Stimulated activated CD4-positive, alpha-beta T cell treated with anti-CD3 and anti-CD28 coated beads, TNF-alpha, amount 100 ng/mL, for 1 hour (primary cell): ENCODE measurements at places on chromosomes 3 and 15.

DNA sequence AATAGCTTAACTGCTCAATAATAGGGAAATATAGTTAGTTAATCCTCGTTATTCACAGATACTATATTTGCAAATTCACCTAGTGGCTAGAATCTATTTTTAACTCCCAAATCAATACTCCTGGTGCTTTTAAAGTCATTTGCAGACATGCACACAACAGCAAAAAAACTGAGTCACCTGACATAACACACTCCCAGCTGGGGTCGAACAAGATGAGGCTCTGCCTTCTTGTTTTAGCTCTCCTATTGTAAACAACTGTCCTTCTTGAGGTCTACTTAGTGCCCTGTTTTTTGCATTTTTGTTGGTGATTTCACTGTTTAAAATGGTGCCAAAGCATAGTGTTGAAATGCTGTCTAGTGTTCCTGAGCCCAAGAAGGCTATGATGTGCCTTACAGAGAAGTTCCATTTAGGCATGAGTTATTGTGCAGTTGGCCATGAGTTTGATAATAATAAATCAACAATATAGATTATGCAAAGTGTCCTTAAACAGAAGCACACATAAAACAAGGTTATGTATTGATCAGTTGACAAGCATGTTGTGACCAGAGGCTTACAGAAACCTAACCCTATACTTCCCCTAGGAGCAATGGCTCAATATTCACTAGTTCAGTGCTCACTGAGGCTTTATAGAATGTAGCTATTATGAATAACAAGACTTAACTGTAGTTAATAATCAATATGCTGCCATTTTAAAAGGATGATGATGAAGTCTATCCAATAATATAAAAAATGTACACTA lies 18.6 kb downstream of the MAP3K13 start:
- DNase-seq = no peak

- no peak for DNase-seq
Measured at GRCh38 chr3:171156401-171157010, 130.0 kb upstream of the SLC2A2 start.

DNA sequence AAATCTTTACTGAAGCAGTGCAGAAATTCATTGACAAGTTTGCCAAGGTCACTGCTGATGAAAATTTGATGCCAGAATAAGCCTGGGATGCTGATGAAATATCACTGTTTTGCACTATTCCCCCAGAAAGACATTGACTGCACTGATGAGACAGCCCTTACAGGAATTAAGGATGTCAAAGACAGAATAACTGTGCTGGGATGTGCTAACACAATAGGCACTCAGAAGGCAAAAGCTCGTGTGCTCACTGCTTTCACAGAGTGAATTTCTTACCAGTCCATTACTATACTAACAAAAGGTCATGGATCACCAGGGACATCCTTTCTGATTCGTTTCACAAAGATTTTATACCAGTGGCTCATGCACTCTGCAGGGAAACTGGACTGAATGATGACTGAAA lies 69.4 kb downstream of the MCF2L2 start:
- no peak for DNase-seq

DNA sequence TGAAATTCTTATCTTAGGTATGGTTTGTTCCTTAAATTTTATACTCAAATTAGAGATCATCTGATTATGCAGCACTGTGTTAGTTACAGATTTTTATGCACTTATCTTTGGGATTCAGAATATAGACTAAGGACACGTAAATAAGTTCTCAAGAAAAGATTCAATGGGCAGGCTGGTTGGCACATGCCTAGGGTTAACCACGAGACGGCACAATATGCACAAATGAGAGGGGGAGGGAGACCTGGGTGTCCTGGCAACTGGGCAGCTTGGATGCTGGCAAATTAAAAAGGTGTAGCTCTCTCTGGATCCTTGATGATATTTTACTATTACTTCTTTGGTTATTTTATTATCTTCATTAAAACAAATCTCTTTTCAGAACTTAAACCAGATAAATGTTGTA lies 672 bp downstream of the AADAC start:
- DNase-seq = no peak

DNA sequence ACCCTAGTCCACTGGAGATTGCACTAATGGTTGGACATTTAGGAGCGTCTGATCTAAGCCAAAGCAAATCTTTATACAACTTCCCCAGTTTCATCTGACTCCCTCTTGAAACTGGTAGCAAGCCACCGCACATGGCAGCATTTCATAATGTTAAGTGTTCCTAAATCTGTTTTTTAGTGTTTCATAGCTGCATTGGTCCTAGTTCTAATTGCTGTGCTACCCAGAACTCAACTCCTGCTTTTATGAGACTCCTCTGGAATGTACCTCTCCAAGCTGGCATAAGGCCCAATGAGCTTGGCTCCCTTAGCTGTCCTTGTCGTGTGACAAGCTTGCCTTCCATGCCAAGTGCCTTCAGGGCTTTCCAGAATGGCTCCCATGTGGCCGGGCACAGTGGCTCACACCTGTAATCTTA lies 65.3 kb upstream of the FLNB start:
- no peak for DNase-seq

GRCh38 chr15:100318880-100319279 lies 22.9 kb downstream of the ADAMTS17 start:
- DNase-seq = no peak

GRCh38 chr3:184237807-184238206 lies 8.4 kb downstream of the VWA5B2 start:
- no peak for DNase-seq

DNA sequence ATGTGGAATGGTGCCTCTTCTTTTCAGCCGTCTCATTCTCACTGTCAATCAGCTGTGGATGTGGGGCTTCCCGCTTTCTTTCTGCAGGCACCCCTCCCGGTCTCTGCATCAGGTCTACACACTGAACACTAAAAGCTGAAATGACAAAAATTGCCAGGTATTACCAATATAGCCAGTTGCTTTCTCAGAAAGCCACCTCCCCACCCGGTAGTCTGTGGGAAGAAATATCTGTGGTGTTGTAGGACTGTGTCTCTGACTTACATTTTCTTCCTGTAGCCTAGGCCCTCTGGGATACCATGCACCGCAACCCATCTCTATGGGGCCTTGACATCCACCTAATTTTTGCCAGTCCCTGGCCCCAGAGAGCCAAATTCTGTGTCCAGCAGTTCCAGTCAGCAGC lies 19.2 kb upstream of the EPHB1 start:
- no peak for DNase-seq

GRCh38 chr15:70583006-70583405 lies 180.4 kb downstream of the UACA start:
- DNase-seq = no peak

DNA sequence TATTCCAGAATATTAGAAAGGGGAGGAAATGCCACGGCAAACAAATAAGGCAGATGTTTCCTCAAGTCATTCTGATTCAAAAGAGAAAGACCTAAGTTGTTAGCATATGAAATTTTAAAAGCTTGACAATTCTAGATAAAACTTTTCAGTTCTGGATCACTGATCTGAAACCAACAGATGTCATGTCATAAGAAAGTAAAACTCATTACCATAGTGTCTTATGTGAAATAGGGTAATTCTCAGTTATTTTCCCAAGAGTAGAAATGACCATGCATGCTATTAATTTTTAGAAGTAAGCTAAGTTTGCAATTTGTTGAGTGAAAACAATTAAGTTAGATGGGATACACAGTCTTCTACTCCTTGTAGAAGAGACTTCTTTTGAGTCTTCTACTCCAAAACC lies 630.3 kb downstream of the NAALADL2 start:
- DNase-seq = no peak

GRCh38 chr3:169879013-169879557 lies 9.3 kb upstream of the LRRC31 start:
- no peak for DNase-seq

GRCh38 chr15:48866141-48866563 lies 11.8 kb upstream of the EID1 start:
- no peak for DNase-seq

GRCh38 chr3:13927295-13927694 lies 47.4 kb upstream of the WNT7A start:
- no peak for DNase-seq

GRCh38 chr15:79868554-79868953 lies 28.3 kb downstream of the MTHFS start:
- DNase-seq = no peak

DNA sequence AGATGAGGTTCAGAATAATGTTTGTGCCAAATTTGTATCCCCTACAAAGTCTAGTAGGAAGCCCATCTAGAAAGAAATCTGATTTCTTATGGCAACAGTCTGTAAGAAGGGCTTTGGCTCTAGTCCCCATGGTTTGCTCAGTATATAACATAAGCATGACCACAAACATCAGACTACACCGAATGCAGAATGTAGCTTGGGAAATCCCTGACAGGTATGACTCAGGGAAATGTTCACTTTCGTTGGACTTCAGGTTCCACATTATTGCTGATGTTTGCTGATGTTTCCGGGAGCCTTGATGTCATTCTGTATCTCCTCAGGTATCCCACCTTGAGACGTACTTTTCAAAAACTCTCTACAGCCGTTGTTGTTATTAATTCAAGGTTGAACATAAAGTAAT lies 304.4 kb upstream of the TGFBR2 start:
- no peak for DNase-seq

DNA sequence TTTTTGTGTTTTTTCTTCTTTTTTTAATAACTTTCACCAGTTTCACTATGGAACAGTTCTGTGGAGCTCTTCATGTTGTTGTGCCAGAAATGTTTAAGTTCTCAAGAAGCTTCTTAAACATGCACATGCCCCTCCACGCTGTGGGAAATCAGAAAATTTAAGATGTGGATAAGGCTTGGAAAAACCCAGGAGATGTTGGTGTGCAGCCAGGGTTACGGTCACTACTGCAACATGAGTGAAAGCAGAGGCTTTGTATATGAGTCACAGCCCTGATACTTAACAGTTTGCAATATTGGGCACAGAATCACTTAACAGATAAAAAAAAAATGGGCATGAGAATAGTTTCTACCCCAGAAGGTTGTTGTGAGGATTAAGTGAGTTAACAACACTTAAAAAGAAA lies 399.9 kb downstream of the LRTM1 start:
- no peak for DNase-seq

GRCh38 chr3:78917536-78917935 lies 850.3 kb downstream of the ROBO1 start:
- DNase-seq = no peak

DNA sequence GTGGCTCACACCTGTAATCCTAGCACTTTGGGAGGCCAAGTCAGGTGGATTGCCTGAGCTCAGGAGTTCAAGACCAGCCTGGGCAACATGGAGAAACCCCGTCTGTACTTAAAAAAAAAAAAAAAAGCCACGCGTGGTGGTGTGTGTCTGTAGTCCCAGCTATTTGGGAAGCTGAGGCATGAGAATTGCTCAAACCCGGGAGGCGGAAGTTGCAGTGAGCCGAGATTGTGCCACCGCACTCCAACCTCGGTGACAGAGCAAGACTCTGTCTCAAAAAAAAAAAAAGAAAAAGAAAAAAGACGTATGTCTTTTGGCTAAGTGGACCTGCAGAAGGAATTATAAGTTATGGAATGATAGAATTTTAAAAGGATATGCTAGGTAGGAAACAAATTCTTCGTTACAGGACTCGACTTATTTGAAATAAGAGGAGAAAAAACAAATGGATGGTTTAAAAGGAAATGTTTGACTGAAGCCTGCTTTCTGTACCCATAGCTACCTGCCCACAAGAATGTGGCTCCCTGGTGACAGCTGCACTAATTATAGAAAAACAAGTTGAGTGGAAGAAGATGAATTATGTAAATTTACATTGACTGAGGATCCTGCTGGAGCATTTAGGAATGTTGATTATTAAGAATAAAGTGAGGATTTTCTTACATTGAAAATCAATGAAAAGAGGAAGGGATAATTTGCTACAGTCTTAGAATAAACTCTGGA lies 36.0 kb upstream of the SKIL start:
- no peak for DNase-seq

- no peak for DNase-seq
Measured at GRCh38 chr3:152737021-152737908, 97.7 kb upstream of the P2RY1 start.

DNA sequence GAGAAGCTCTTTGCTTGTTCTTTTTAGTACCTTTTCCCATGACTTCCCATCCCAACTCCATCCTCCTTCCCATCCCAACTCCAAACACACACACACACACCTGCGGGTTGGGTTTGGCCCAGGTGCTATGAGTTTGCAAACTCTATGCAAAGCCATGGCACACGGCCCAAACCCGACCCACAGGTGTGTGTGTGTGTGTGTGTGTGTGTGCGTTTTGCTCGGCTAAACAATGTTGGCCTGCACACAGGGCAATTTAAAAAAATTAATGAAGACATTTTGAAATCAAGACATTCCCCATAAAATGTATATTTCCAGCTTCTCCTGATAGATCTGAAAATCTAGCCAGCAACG lies 103.7 kb upstream of the TLE3 start:
- no peak for DNase-seq

DNA sequence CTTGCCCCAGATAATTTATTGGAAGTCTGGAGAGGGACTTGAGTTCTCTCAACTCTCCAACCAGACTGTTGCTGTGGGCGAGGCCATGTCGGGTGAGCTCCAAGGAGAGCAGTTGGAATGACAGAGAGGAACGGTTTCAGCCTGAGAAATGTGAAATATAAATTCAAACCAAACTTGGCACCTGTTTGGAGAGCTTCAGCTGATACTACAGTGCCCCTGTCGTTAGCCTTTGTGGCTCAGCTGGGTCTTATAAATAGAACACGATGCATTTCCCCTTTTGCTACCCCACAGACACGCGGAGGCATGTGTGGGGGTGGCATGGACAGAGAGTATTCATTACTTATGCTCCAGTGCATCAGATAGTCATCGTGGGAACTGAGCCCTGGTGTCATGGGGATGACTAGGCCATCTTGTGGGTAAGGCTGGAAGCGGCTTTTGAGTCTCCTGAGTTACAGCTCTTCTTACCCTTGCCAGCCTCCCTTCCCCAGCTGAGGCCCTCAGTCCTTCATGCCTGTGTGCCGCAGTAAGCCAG lies 15.6 kb downstream of the SMAD3 start:
- DNase-seq = no peak

DNA sequence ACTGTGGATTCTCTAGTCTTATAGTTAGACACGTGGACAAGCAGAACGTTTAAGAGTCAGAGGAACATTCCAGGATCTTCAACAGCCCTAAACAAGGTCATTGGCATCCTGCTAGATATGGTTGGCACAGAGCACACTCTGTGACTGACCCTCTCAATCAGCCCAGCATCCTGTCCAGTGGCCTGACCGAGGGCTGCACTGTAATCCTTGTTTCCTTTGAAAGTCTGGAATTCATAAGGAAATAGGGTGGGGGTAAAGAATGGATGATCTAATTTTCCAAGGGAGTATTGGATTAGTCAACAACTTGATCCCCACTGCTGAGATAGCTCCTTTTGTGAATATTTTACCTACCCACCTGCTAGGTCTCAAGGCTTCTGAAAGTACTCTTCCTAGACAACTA lies 94.5 kb upstream of the DLG1 start:
- DNase-seq = no peak

DNA sequence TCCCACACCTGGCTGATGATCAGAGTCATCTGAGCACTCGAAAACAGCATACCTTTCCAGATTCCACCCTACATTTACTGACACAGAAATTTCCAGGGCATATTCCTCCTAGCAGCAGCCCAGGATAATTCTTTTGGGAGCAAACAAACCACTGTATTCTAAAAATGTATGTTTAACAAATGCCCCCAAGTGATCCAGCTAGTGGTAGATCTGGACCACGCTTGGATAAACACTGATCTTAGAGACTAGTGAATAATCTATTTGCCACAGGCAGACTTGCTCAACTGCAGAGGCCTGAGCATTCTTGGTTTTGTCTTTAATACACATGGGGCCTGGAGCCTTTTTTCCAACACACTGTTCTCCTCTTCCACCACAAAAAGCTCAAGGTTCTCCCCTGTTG lies 89.6 kb downstream of the TM4SF4 start:
- DNase-seq = no peak
